GM13976 (cell line): ENCODE measurements at places on chromosomes 1 and 21.

DNA sequence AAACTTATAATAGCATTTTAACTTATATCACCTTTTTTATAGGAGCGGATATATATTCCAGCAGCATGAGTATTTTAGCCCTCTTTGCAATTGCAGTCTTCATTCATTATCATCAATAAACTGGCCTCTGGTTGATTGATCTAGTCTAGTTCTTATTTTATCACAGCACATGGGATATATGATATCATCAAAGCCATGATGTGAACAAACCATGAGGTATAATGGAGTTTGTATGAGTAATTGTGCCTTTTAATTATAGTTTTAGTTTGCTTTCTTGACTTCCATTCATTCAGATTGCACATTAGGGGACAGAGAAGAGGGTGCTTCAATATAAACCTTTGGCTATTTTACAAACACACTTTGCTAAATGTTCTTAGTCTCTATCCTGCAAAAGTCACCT, 3.5 kb upstream of the UBR4 start:
- no peak for DNase-seq

DNA sequence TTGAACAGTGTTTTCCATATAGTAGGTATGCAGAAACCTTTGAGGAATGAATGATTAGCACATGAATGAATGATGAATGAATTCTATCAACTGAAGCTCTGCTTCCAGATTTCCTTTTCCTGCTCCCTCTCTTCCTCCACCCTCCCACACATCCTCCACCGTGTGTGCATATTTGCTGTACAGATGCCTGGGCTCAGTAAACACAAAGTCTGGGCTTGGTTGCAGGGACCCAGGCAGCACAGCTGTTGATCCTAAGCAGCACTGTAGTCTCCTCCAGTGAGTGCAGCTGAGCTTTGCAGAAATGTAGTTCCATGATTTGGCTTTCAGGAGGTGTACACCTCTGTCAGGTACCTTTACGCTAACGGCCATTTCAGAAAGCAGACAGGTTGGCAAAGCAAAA, 611.7 kb downstream of the NUF2 start:
- DNase-seq = no peak

DNA sequence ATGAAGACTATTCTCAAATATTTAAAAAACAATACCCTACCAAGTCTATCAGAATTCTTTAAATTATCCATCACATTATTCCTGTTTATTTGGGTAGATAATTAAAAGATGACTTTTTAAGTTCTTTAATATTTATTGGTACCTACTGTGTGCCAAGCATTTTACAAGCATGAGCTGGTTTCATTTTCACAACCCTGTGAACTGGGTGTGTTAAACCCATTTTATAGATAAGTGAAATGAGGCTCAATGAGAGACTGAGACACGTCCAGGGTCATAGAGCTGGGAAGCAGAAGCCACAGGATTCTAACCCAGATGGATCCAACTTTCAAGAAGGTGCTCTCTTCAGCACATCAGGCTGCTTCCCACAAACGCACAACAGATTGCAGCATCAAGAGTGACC, 12.3 kb downstream of the LRRN2 start:
- DNase-seq = no peak

DNA sequence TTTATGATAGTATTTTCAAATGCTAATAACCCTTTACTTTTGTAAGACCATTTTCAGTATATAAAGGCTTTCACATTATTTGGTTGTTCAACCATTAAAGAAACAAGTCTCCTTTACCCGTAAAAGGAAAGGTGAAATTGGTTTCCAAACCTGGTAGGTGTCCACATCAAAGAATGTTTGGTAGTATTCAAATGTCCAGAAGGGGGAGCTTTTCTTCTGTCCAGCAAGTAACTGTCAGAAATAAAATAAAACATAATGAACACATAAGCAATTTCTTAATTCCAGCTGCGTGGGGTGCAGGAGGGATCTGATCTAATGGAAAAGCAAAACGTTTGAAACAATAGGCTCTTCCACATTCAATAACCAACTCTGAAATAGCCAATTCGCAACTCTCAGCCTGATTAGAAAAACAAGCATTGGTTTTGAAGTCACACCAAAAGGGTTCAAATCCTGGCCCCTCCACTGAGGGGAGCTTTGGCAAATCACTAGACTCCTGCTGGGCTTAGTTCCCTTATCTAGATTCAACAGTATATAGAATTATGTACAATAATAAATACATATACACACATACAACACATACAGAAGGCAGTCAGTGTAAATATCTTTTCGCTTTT, 11.0 kb downstream of the YIPF1 start:
- DNase-seq = peak; percentile 37

DNA sequence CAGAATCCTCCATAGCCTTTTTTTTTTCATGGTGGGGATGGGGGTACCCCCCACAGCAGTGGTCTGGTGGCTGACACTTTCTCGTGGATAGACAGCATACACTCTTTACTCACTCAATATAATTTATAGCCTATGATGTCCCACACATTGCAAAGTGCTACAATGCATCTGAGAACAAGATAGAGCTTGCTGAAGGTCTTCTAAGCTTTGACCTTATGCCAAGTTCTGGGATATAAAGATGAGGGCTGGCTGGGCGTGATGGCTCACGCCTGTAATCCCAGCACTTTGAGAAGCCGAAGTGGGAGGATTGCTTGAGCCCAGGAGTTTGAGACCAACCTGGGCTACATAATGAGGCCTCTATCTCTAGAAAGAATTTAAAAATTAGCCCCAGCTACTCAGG, 78.0 kb downstream of the MPZL1 start:
- DNase-seq = no peak

GRCh38 chr1:24514946-24515345, 12.3 kb downstream of the RCAN3 start:
- DNase-seq = no peak

DNA sequence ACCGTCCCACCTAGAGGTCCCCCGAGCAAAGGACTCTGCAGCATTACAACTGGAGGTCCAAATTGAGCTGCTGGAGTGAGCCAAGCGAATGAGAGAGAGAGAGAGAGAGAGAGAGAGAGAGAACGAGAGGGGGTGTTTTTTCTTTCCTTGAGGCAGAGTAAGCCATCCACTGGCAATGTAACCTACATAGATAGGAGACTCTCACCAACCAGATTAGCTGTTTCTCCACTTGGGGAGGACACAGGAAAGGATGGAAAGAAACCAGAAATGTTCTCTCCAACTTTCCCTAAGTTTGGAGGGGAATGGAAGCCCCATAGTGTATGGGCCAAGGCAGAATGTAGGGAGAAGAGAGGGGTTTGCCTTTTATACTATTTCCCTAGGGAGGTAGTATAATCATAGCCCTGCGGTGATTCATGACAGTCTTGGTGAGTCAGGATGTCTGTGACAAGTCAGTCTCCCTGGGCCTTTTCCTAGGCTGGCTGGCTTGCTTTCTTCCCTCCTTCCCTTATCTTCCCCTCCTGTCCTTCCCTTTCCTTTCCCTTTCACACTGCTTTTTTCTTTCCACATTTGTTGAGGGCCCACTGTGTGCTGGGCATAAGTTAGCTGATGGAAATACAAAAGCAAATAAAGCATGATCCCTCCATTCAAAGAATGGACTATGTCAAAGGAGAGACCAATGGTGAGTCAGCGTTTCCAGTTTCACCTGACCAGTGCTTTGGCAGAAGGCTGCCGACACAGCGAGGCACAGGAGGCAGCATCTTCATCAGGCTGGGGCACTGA, 7.1 kb downstream of the FNDC7 start:
- no peak for DNase-seq

GRCh38 chr1:209405183-209405814, 178.2 kb upstream of the CAMK1G start:
- no peak for DNase-seq

GRCh38 chr1:21653744-21654100, 15.4 kb downstream of the RAP1GAP start:
- DNase-seq = no peak

DNA sequence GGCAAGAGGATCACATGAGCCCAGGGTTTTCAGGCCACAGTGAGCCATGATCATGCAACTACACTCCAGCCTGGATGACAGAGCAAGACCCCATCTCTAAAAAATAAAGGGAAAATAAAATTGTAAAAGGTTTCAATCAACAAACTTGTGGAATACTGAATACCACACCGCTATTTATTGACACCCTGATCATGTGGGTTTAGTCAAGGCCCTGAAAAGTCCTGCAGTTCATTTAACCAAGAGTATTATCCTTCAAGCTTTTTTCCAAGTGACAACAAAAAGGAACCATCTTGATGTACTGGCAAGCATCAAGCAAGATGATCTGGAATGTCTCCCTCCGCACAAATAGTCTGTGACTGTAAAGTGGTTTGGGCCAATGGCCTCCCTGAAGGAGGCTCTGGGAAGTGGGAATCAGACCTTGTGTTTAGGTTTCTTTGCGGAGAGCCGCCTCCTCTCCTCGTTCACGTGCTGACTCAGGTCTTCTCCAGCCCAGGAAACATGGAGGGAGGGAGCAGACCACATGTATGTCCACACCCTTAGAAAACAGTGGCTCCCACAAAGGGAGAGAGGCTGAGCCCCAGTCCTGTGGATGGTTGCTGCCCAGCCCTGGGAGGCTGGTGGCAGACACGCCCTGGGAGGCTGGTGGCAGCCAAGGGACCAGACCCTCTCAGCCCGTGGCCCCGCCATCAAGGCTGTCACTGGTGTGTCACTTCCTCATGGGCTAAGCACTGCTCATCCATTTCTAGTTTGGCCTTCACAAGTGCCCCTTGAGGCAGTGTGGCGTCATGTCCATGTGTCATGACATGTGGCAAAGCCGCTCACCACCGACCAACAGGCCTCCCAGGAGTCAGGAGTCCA, 56.7 kb downstream of the RIPK4 start:
- DNase-seq = no peak

- DNase-seq = no peak
Observed at GRCh38 chr1:1198423-1199140, 7.8 kb downstream of the TNFRSF18 start.

DNA sequence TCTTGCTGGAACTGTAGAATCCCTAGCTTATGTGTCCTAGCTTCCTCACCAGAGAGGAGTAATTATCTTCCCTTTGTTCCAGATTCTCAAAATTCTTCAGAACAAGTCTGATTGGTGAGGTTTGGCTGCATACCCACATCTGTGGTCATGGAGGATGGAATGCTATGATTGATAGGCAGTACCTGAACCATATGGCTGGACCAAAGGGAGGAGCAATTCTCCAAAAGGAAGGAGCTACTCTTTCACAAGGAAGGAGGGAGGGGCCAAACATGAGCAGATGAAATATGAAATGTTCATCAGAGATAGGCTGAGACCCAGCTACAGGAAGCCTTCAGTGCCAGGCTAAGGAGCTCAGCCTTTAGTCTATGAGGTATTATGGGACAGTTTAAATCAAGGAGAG, 5.0 kb upstream of the RNF19B start:
- no peak for DNase-seq

DNA sequence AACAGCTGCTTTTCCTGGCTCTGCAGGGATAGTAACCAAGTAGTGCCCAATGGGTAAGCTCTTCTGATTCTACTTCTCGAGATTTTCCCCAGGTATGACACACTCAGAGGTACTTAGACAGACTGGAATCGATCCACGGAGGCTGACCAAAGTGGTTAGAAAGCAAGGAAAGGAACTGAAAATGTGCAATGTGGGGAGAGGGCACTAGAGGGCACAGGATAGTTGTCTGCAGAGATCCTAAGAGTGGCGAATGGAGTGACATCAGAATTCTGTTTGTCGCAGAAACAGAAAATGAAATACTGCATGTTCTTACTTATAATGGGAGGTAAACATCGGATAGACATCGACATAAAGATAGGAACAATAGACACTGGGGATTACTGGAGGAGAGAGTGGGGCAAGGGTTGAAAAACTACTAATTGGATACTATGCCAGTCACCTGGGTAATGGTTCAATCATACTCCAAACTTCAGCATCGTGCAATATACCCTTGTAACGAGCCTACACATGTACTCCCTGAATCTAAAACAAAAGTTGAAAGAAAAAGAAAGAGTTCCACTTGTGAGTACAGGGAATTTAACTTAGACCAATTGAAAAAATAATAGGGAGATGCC, 23.3 kb downstream of the CYP2J2 start:
- peak; percentile 24 for DNase-seq

DNA sequence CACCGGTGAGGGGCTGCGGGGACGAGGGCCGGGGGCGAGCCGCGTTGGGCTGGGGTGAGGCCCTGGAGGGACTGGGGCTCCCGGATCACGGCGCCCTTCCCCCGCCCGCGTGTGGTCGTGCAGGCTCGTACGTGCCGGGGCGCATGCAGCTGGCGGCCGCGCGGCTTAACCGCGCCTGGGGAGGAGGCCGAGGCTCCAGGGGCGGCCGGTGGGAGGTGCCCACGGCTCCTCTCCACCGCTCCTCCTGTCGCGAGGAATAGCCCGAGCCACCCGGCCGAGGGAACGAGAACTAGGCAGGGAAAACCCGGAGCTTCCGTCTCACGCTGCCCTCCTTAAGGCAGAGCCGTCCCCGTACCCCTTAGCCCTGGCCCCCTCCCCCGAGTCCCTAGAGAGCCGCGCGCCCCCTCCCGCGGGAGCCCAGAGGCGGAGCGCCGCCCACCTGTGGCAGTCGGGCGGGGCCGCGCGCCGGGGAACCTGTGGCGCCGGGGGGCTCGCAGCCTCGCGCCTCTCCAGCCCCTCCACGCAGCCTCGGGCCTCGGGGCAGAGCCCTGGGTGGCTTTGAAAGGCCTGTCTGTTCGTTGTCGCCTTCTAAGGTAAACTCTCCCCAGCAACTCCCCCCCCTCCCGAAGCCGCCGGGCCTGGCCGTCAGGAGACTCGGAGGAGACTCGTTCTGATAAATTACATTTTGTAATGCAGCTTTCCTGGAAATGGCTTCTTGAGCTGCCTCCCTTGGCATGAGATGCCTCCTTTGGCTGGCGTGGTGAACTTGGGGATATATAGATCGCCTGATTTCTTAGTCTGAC, 746 bp downstream of the AK4 start:
- peak; percentile 82 for DNase-seq

DNA sequence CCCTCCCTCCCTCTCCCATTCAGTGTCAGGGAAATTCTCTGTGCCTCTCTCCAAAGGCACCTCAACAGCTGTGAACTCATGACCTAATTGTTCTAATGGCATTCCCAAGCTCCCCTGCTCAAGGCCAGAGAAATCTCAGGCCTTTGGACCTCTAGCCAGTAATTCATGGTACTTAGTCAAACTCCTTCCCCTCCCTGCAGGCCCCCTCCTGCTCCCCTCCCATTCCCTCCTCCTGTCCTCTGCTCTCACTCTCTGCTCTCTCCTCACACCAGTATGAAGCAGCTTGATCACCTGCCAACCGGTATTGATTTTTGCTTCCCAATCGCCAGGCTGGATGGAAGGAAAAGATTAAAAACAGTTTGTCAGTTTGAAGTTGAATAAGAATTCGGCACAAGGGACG, 370.5 kb upstream of the PBX1 start:
- no peak for DNase-seq
